ENCODE measurements at places on chromosomes 11 and 22.

GRCh38 chr11:86040919-86041850 lies 27.7 kb downstream of the PICALM start:
- no peak for DNase-seq

DNA sequence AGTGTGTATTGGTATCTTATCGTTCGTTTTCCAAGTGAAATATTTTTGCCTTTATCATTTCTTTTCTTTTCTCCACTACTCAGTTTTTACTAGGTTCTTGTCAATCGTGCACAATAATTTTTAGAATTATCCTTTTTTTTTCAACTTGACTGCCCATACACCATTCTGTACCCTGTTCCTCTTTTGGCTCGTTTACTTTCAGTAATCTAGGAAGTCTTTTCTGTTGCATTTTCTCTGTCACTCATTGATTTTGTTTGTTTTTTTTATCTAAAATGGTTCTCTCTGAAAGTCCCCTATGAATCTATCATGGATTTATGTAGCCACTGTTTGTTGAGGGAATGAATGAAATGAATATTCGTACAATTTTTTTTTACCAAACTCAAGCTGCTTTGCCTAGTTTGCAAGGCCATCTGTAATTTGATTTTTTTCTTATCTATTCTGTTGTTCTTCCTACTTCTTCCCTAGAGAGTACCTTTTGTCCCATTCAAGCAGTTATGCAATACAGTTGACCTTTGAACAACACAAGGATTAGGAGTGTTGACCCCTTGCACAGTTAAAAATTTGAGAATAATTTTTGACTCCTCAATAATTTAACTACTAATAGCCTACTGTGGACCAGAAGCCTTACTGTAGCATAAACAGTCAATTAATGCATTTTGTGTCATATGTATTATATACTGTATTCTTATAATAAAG lies 166.3 kb downstream of the TMEM135 start:
- DNase-seq: no peak

- no peak for DNase-seq
Observed at GRCh38 chr11:61495801-61496601, 12.5 kb upstream of the LRRC10B start.

- no peak for DNase-seq
Observed at GRCh38 chr11:31818874-31819331, 7.8 kb upstream of the PAX6 start.

Measured in adrenal gland (tissue), 19 donors.